ENCODE measurements at places on chromosomes 16 and 17.

DNA sequence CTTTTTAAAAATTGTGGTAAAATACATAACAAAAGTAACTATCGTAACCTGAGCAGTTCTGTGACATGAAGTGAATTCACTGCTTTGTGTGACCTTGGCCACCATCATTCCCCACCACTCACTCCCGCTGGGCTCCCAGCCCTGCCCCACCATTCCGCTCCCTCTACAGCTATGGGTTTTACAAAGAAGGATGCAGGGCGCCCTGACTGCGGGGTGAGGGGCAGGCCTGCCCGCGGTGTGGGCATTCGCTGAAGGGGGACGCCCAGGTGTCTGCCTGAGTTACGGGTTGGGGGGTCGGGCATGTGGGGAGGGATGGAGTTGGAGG is at the start of gene CEMP1:
Gene CEMP1, minus strand, starts transcription at position 38 of the 325 bp plus-strand sequence. CDS start 335 bp downstream, outside the sequence.
- peak; percentile 32 for DNase-seq

GRCh38 chr16:83350481-83350880 is 457.3 kb upstream of the HSBP1 start:
- DNase-seq, result no peak

- DNase-seq, result no peak
These were observed 91.8 kb downstream of the SMG6 start for GRCh38 chr17:2211661-2212399.

- no peak for DNase-seq
These were observed 2.0 kb upstream of the COX10 start for GRCh38 chr17:14067347-14067746.

DNA sequence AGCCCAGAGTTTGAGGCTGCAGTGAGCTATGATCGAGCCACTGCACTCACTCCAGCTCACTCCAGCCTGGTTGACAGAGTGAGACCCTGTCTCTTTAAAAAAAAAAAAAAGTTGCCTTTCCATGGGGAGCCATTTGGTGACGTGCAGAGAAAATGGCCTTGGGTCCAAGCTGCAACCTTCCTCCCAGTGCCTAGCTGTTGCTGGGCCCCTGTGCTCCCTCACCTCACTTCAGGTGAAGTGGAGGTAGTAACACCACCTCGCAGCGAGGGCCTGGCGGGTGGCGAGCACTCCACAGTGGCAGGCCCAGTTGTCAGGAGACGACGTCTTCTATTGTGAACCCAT is 17.4 kb downstream of the SYT17 start:
- no peak for DNase-seq

- DNase-seq, result no peak
These were observed 51.5 kb downstream of the LDHD start for GRCh38 chr16:75065149-75065505.

DNA sequence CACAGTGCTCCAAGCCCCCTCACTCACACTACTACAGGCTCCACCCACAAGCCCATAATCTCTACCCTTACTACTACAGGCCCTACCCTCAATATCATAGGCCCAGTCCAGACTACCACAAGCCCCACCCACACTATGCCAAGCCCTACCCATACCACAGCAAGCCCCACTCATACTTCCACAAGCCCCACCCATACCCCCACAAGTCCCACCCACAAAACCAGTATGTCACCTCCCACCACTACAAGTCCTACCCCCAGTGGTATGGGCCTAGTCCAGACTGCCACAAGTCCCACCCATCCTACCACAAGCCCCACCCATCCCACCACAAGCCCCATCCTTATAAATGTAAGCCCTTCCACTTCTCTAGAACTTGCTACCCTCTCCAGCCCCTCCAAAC is 13.8 kb downstream of the RIPOR1 start:
- no peak for DNase-seq

- DNase-seq, result peak; percentile 96
These were observed 27.1 kb upstream of the CRYBA1 start for GRCh38 chr17:29219378-29220047.

- DNase-seq, result no peak
These were observed 5.6 kb downstream of the ITGA2B start for GRCh38 chr17:44383861-44384260.

DNA sequence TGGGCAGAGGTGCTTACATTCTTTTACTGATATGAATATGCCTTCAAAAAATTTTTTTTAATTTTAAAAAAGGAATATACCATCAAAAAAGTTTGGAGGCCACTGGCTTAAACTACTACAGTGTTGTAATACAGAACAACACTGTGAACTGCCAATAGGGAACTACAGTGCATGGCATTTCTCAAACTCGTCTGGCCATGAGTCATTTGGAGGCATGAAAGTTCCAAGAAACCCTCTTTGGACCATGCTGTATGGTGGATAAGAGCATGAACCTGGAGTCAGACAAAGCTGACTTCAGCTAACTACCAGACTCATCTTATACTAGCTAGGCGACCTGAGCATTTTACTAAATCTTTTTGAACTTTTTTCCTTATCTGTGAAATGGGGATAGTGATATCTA is 9.2 kb upstream of the NF1 start:
- DNase-seq, result no peak

- no peak for DNase-seq
These were observed 70.0 kb downstream of the C16orf78 start for GRCh38 chr16:49443576-49443975.

- DNase-seq, result no peak
These were observed 12.5 kb downstream of the SLC22A31 start for GRCh38 chr16:89187770-89188392.

DNA sequence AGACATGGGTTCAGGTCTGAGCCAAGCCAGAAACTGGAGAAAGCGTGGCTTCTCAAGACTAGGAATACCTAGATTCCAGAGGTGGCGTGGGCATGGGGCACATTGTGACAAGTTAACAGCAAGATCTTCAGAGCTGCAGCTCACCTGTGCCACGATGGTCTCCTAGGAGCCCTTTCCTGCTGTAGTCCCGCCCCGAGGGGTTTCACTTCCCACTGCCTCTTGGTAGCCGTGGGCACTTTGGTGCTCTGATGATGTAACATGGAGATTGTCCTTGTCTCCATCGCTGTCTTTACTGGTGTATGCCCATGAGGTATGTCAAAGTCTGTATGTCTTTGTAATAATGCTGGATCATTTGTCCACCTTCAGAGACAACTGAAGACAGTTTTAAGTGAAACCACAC is 89.7 kb downstream of the WWOX start:
- no peak for DNase-seq

DNA sequence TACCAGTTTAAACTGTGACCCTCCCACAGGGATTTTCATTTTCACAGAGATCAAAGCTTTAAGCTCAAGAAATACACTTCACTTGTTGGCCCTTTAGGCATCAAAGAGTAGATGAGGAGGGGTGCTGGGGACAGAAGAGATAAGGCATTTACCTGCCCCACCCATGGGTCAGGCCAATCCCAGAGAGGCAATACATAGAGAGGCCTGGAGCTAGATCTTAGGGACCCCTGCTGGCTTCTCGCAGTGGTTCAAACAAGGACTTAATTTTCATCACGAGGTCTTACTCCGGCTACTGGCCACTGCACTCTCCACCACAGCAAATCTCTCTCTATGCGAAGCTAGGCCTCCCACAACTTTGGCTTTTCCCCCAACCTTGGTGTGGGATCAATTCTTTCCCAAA is 46.6 kb downstream of the NOG start:
- DNase-seq, result no peak
